ENCODE measurements at places on chromosomes 2 and 18. TPM values are rescaled to one million over a fixed set of nuclear protein-coding genes. Genes with fewer than 3 reads are reported as not detected.

NAT8 gene
- total RNA-seq, result not detected

SLC14A1 gene
- 9.7 TPM for total RNA-seq

SPOPL gene
- 14.8 TPM for total RNA-seq

GRB14 gene
- 14.8 TPM for total RNA-seq

- DNase-seq, result no peak
Measured at GRCh38 chr2:179377296-179377695, 112.7 kb upstream of the SESTD1 start.

GRCh38 chr2:88069117-88069516, 1.5 kb downstream of the SMYD1 start:
- DNase-seq, result no peak

GRCh38 chr2:70367722-70368323, 66.0 kb upstream of the FAM136A start:
- DNase-seq, result no peak

DNA sequence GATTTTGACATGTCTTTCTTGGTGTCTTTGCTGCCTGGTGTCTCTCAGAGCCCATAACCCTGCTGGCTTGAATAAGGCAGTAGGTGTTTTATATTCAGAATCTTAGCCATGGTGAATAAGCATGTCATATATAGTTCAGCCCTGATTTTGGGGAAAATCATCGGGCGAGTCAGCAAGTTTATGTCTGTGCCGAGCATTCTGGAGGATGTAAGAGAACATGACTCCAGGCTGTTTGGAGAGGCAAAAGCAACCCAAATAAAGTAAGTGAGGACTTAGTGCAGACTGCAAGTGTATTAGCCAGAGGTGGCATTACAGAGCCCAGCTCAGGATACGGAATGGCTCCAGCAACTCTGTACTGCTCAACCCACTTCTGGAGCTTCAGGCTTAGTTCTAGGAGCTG, 50.3 kb downstream of the TCF7L1 start:
- no peak for DNase-seq

DNA sequence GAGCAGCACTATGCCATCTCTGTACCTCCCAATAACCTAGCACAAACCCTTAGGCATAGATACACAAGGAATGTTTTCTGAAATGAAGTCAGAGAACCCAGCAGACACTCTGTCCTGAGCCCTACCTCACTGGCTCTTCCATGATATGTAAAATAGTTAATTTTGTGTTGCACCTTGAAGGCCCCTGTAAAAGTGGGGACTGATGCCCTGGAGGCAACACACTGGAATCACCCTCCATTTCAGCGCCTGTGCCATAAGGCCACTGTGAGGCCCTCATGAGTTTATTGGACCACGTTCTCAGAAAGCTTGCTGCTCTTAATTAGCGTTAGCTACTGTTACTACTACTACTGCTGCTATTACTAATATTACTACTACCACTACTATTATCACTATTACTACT, 670.1 kb upstream of the SOX11 start:
- no peak for DNase-seq

GRCh38 chr2:13611939-13612338, 895.2 kb downstream of the TRIB2 start:
- DNase-seq, result no peak

GRCh38 chr2:30636311-30636710, 170.9 kb downstream of the CAPN13 start:
- no peak for DNase-seq

- peak; percentile 51 for DNase-seq
Measured at GRCh38 chr2:124025171-124025580, at the start of gene CNTNAP5. TSS of gene CNTNAP5 (plus strand) at chr2:124025287. CDS start at chr2:124025651, 364 bp downstream.

- DNase-seq, result no peak
Measured at GRCh38 chr18:22069916-22070315, 99.5 kb upstream of the GATA6 start.

GRCh38 chr18:29531746-29532145, 1354.8 kb upstream of the CDH2 start:
- no peak for DNase-seq

DNA sequence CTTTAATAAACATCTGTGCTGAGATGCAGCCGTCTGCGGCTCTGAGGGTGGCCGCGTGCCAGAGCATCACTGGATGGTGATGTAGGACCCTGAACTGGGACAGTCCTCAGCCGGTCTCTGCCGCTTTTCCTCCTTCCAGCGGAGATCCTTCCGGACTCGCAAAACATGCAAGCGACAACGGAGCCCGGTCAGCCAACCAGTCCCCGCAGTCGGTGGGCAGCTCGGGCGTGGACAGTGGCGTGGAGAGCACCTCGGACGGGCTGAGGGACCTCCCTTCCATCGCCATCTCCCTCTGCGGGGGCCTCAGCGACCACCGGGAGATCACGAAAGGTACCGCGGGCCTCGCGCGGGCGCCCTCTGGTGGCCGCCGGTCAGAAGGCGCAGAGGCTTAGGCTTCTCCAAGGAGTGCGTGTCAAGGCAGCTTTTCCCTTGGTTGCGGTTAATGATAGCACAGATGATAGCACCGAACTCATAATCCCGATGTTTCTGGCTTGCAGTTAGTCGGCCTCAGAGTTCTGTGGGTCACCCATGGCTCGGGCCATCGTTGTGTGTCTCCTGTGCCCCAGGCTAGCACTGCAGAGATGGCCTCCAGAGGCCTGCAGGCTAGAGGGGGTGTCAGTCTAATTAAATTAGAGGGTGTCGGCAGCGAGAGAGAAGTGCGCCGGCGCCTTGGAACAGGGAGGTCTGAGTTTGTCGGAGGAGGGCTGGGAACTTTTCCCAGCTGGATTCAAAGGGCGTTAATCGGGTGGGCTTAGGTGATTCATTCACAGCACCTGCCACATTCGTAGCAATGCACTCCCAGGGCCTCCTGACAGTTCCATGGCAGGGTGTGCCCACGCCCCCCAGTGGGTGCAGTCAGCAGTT, 38.5 kb downstream of the LPIN1 start:
- peak; percentile 42 for DNase-seq

Data from left cardiac atrium (tissue), 4 donors.